Activated CD4-positive, alpha-beta T cell treated with anti-CD3 and anti-CD28 coated beads, Interleukin-2, amount 10 ng/mL, durations not matched to agents 7 days and 5 days (primary cell): ENCODE measurements at places on chromosomes 1 and 21.

DNA sequence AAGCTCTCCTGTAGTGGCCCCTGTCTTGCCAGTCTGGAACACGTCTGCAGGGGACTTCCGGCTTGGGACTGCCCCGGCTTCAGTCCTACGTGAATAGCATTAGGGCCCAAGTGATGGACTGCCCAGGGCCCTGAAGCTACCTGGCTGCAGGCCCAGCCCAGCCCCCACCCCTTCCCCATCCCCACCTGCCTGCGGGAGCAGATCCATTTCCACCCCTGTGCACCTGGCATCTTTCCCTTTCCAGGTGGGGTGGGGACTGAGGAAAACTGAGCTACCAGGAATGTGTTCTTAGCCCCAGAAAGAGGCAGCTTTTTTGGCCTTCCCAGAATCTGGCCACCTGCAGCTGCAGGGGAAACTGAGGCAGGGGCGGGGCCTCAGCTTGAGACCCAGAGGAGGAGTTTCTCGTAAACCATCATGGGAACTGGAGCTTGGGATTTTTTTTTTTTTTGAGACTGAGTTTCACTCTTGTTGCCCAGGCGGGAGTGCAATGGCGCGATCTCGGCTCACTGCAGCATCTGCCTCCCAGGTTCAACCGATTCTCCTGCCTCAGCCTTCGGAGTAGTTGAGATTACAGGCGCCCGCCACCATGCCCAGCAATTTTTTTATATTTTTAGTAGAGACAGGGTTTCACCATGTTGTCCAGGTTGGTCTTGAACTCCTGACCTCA, 3.2 kb downstream of the EDN2 start:
- DNase-seq, result no peak

DNA sequence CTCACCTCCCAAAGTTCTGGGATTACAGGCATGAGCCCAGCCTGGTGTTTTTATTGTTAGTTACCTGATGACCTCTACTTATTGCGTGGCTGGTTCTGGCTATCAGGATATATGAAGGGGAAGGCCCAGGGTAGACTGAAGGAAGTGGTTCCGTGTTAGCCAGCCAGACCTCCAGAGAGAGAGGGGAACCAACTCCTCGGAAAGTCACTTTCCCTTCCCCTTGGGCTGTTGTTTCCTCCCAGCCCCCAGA, 2.5 kb upstream of the RCSD1 start:
- peak; percentile 22 for DNase-seq

GRCh38 chr1:119367432-119368124, 1.0 kb upstream of the HAO2 start:
- no peak for DNase-seq

DNA sequence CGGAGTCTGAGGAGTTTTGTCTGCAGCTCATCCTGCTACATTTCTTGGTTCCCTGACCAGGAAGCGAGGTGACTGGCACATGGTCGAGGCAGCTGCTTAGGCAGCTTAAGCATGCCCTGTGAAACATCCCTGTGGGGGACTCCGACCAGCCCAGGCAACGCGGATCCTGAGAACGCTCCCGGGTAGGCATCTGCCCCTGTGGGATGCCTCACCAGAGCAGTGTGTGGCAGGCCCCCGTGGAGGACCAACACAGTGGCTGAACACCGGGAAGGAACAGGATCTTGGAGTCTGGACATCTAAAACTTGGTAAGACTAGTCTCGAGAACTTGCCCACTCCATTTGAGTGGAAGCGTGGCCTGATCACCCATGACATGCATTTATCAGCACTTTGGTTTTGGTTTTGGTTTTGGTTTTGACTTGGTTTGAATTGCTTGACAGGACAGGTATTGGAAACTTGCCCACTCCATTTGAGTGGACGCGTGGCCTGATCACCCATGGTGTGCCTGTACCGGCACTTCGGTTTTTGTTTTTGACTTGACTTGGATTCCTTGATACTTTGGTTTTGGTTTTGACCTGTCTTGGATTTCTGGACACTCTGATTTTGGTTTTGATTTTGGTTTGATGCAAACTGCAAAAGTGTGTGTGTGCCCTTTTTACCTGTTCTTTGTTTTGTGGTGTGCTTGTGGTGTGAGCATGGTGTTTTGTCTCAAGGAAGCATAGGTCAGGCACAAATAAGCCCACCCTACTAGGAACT, 12.2 kb upstream of the NEK2 start:
- DNase-seq, result peak; percentile 32

- DNase-seq, result no peak
Measured at GRCh38 chr1:100713626-100714025, 5.9 kb upstream of the VCAM1 start.

- DNase-seq, result no peak
Measured at GRCh38 chr1:23614032-23614660, 54.8 kb upstream of the ID3 start.

- DNase-seq, result no peak
Measured at GRCh38 chr1:112529301-112529700, 20.5 kb downstream of the WNT2B start.

DNA sequence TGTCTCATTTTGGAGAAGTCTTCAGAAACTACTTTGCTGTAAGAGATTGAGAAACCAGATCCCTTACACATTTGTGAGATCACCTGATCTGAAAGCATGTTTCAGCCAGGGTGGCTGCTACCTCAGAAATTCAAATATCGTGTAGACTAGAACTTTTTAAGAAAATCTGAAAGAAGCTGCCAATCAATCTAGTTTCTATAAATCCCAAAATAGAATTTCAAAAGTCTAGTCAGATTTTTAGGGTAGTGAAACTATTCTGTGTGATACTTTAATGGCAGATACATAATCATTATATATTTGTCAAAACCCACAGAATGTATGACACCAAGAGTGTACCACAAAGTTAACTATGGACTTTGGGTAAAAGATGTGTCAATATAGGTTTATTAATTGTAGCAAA, 79.9 kb upstream of the PLPPR5 start:
- no peak for DNase-seq

GRCh38 chr1:192730198-192730597, 78.6 kb upstream of the RGS2 start:
- no peak for DNase-seq

DNA sequence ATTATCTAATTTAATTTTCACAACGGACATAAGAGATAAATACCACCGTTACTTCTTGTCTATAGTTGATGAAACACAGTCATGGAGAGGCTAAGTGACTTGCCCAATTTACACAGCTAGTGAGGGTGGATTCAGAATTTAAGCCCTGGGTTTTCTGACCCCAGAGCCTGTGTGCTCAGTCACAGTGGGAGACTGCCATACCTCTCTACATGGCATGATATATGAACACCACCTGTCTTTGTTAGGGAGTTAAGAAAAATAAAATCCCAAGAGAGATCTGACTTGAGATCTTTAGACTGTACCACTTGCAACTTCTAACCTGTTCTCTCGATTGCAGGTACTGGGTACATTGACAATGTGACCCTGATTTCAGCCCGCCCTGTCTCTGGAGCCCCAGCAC, 40.3 kb downstream of the LAMC2 start:
- DNase-seq, result no peak

DNA sequence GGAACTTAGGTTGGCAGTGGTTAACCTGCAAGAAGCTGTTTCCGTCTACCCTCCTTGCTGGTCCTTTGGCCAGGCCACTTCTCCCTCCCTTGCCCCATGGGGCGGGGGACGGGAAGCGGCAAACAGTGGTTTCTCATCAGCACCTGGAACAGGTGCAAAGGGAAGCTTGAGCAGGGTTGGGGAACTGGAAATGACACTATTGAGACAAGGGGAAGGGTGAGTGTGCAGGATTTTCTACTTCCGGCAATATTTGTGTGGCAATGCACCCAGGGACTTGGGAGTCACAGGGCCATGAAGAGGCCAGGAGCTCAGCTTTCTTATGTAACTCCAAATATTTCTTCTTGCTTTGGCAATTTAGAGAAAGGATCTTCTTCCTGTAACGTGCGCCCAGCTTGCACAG, 29.0 kb upstream of the SARS1 start:
- DNase-seq, result no peak

GRCh38 chr1:108119500-108119899, 80.6 kb downstream of the SLC25A24 start:
- DNase-seq, result no peak

DNA sequence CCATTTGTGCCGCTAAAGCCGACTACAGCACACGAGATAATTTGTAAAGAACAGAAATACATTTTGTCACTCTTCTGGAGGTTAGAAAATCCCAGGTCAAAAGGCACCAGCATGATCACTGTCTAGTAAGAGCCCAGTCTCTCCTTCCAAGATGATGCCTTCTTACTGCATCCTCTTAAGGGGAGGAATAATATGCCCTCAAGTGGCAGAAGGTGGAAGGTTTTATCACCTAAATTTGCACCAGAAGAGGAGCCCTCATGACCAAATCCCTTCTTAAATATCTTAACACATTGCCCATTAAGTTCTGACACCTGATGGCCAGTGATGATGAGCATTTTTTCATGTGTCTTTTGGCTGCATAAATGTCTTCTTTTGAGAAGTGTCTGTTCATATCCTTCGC, 326.7 kb upstream of the RGS18 start:
- DNase-seq, result no peak

DNA sequence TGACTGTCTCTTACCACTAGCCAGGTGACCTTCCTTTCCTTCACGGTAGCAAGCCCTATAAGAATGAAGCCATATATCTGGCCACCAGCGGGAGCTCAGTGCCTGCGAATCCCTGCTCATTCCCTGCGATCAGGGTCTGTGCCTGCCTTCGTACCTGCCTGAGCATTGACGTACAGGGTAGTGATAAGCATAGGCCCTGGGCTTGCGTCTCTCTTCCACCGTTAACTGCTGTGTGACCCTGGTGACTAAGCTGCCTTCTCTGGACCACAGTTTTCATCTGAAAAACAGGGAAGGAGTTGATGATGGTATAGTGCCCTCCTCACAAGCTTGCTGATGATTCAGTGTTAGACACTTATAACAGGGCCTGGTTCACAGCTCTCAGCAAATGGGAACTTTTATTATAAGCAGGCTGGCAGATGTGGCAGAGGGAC, 4.1 kb downstream of the ZC3H12A start:
- no peak for DNase-seq

DNA sequence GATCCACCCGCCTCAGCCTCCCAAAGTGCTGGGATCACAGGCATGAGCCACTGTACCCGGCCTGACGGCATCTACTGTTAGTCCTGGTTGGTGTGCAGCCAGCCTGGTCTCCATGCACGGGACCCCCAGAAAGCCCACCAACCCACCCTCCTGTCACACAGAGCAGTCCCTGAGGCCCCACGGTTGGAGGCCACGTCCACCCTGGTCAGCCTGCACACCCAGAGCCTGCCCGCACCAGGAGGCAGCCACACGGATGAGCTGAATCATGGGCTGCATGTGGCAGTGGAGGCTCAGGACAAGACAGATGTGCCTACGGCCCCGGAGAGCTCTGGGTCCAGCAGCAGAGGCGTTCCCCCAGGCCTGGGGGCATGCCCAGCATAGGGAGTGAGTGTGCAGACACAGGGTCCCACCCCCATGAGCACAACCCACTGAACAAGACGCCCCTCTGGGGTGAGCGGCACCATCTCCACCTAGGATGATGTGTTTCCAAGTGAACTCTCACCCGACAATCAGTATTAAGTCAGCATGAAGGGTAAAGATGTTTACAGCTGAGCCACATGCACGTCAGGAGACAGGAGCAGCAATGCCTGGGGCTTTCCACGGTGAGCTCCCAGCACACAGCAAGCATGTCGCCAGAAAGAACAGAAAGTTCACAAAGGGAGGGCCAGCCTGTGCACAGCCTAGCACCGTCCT, 102.1 kb downstream of the WDR4 start:
- no peak for DNase-seq

GRCh38 chr1:79322511-79323027, 316.0 kb upstream of the ADGRL4 start:
- DNase-seq, result no peak

DNA sequence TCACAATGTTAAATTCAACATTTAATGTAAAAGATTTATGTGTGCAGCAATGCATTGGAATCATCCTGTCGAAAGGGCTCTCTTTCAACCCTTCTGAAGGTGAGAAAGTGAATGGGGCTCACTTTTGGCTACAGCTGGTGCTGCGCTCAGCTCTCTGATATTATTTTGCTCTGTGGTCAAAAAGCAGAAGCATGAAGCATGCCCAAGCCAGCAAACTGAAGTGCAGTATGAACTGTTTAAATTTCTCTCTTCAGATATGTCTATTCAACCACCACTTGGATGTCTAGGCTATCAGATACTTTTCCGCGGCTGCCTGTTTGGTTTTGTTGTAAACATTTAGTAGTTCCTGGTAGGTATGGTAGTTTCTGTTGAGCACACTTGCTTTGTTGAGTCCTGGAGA, 216.9 kb upstream of the TMPRSS15 start:
- DNase-seq, result no peak

DNA sequence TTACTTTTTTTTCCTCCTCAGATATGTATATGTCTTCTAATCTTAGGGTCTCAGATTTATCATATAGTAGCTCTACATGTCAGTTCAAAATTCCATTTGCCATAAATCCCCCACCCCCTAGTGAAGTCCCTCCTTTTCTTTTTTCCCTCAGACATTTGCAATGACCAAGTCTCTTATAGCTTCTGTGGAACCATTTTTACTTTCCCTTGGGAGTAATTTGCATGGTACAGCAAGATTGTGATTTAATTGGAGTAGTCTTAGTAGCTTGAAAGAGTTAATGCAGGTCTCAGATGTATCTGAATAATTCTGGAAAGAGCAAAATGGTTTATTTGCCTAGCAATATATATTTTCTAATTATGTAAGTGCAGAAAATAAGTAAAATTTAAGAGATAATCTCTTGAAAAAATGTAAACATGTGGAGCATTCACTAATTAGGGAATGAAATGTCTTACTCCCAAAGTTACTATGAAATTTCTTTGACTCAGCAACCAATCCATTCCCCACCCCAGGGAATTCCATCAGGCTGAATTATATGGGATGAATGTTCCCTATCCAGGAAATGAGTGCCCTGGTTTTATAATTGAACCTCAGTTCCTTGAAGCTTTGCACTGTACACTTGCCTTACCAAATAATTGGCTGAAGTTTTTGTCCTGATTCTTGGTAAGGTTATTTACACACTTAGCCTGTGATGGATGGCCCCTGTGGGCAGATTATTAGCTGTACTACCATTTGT, 267.0 kb downstream of the DNM3 start:
- DNase-seq, result no peak

- DNase-seq, result no peak
Measured at GRCh38 chr1:172451002-172451443, 7.2 kb upstream of the PIGC start.

DNA sequence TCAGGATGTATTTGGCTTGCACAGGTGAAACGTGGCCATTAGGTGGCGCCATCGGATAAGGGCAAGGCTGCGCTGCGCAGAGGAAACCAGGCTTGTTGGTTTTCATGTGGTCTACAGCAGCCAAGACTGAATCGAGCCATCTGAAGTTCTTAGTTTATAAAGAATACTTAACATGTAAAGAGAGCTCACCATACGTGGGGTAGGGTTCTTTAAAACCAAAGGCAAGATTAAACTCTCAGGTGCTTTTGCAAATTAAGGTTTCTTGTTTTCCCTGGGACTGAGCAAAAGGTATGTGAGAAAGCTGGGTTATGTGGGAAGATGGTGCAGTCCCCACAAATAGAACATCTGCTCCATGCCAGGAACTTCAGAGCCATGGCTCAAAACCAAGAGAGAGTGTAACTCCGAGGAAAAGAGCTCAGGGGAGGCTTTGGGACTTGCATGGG, 9.3 kb downstream of the MASP2 start:
- DNase-seq, result peak; percentile 92
